Globus pallidus (tissue), 1 donor: ENCODE measurements at places on chromosomes 7 and 10.

GRCh38 chr10:11036424-11037011 is 18.8 kb downstream of the CELF2 start:
- DNase-seq = no peak

DNA sequence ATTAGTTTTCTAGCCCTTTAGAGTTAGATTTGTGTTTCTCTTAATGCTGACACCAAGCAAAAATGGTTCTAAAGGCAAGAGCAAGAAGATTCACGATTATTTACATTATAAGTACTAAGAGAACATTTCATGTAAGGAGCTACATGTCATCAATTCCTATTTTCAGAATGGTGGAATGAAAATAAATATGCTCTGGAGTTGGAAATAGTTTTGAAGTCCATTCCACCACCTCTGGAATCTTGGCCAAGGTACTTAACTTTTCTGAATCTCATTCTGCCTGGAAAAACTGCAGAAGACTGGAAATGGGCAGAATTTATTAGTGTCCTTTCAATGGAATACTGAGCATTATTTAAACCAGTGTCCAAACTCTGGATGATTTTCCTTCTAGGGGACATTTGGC is 125.1 kb upstream of the RAB11FIP2 start:
- no peak for DNase-seq

GRCh38 chr10:790821-791551 is 101.5 kb upstream of the DIP2C start:
- no peak for DNase-seq

DNA sequence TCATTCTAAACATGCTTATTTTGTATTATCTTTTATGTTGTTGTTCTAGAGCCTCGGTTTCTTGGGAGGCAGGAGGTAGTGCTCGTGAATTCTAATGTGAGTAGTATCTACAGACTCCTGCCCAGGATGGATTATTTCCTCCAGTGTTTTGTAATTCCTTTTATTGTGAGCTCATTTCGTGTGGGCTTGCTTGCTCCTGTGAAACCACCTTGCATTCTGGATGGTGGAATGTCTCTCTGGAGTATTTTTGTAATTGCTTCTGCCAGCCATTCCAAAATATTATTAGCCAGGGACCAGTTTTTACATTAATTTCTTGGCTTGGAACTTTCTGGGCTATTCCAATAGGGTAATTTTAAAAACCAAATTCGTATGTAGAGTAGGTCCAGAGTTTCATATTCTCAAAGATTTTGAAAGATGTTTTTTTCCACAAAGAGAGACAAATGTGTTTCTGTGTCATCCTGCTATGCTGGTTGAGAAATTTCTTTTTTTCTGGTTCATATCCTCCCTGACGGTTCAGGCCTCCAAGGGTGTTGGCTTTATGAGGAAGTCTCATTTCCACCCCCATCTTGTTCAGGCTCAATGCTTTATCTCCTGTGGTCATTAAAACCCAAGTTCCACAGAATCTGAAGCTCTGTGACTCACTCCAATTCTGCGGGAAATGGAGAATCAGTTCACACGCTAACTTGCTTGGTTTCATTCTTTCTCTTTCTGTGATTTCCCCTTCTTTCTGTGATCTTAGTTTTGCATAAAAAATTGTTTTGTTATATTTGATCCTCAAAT is 41.7 kb upstream of the CALD1 start:
- DNase-seq = no peak

- no peak for DNase-seq
Observed at GRCh38 chr10:125094806-125095205, 65.6 kb downstream of the CTBP2 start.

DNA sequence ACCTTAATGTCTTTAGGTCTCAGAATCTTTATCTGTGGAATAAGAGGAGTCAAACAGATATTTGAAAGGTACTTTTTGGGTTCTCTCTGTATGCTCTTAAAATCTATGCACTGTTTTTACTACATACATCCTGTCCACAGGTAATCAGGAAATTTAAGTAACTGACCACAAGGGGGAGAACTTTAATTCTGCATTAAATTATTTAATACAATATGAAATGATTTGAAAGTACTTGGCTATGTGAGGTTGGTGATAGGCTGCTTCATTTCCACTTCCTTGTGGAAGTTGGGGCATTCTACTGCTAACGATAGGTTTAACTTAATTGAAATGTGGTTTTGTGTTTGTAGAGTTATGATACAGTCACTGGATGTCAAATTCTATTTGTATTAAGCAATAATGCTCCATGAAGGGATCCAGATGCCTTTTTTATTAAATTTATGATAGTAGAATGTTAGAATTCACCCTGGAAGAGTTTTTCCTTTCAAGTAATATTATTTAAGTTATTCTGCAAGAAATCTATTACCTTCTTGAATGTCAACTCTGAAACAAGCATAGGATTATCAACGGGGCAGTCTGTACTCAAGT is 6.0 kb downstream of the TEX47 start:
- no peak for DNase-seq

- DNase-seq = no peak
Observed at GRCh38 chr7:22356010-22356691, 803 bp downstream of the RAPGEF5 start.

DNA sequence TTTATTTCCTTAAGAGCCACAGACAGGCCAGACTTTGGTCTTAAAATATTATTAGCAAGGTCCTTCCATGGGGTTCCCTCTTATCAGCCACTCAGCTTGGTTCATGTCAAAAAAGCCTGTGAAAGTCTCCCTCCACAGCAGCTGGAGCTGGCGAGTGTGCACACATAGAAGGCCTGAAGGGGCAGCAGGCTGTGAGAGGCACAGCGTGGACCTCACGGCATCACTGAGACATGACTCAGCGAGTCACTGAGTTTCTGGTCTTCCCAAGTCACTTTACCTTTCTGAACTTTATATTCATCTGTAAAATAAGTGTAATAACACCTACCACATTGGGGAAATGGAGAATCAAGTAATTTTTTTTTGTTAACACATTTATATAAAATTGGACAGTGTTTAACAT is 8.7 kb downstream of the TAF3 start:
- DNase-seq = no peak

DNA sequence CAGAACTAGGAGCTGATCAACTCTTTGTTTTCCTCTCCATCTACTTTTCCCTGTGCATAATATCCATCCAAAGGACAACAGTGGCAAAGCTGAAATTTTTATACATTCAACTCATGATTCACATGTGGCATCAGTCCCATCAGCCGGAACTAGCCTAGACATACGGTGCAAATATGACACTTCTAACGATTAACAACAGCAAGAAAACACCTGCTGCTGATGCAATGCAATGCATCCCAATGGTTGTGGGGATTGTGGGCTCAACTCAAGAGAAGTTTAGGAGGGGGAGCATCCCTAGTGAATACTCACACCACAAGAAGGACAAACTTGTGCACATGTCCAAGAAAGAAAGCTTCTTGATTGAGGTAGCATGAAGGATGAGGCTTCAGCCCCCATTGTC is 20.5 kb upstream of the STK17A start:
- DNase-seq = no peak

- DNase-seq = no peak
Observed at GRCh38 chr10:42932735-42933447, 144.0 kb upstream of the RET start.

- no peak for DNase-seq
Observed at GRCh38 chr7:155959894-155960293, 147.6 kb upstream of the SHH start.

DNA sequence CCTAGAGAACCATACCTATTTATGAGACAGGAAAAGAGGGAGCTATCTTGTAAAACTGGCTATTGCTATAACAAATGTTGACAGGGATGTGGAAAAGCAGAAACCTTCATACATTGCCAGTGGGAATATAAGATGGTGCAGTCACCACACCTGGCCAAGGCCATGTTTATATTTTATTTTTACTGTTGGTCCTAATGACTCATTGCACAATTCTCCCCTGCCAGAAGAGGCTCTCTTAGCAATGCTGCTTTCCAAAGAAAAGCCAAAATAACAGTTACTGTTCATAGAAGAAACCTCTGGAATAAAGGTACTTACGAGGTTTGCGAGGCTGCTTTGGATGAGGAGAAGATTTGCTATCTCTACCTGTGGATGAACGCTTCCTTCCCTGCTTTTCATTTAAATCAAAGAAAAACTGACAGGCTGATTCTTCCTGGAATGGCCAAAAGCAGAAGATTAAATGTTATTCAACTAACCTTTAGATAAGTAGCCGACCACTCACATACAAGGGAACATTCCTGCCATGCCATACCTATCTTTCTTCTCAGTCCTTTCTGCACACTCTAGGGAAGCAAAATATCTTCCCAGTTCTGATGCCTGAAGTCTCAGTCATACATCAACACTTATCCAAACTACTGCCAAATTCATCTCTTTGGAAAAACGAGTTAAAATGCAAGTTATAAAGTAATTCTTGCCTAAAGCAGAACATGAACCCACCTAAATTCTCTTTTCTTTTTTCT is 16.3 kb upstream of the CHUK start:
- DNase-seq = no peak

DNA sequence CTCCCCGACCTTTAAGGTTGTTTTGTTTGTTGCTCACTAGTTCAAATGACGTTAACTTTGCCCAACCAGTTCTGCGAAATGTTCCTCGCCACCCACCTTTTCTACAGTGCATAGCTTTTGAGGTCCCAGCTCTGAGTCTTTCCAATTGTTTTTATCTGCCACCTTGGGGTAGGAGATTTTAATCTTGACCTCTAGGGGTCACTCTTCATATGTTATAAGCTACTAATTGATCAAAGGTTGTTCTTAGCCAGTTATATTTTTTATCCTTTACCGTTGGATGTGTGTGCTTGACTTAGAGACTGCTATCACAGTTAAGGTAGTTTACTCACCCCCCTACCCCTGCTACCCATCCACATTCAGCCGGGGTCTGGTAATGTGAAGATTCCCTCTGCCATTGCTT is 372.4 kb downstream of the SUGCT start:
- DNase-seq = no peak

DNA sequence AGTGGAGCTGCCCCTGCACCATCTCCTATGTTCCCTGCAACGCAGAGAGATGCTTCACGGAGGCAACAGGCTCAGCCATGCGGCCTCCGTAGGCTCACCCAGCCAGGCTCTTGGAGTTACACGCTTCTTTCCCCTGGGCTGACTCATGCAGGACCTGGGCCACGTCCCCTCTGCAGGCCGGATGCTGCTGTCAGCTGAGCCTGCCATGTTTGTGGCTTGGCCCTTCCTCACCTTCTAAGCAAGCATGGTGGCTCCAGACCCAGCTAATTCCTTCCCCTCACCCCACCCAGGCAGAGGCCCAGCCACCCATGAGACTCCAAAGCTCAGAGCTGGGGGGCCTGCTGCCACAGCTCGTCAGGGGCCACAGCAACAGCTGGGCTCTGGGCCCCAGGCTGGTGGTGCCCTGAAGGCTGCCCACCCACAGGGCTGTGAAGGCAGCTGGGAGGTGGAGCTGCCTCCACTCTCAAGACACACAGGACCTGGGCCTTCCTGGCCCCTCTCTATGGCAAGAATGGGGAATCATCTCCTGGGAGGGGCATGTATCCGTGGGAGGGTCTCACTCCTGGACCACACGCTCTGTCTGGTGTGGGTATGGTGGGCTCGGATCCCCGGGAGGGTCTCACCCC is 219.6 kb downstream of the ELFN1 start:
- DNase-seq = no peak

DNA sequence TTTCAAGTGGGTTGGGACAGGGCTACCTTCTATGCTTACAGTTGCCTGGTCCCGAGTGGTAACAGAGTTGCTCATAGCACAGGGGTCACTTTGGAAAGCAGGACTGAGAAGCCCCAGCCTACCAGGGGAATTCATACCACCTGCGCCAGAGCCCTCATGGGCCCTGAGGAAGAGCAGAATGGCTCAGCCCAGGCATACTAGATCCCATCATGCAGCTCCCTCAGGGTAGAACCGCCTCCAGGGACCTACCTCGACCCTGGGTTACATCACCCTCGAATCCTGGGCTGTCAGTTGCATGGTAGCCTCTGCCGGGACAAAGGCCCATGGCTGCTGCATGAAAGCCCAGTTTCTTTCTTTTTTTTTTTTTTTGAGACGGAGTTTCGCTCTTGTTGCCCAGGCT is 2.9 kb downstream of the CUEDC2 start:
- no peak for DNase-seq

GRCh38 chr7:157521061-157521731 is 184.4 kb downstream of the DNAJB6 start:
- DNase-seq = no peak

DNA sequence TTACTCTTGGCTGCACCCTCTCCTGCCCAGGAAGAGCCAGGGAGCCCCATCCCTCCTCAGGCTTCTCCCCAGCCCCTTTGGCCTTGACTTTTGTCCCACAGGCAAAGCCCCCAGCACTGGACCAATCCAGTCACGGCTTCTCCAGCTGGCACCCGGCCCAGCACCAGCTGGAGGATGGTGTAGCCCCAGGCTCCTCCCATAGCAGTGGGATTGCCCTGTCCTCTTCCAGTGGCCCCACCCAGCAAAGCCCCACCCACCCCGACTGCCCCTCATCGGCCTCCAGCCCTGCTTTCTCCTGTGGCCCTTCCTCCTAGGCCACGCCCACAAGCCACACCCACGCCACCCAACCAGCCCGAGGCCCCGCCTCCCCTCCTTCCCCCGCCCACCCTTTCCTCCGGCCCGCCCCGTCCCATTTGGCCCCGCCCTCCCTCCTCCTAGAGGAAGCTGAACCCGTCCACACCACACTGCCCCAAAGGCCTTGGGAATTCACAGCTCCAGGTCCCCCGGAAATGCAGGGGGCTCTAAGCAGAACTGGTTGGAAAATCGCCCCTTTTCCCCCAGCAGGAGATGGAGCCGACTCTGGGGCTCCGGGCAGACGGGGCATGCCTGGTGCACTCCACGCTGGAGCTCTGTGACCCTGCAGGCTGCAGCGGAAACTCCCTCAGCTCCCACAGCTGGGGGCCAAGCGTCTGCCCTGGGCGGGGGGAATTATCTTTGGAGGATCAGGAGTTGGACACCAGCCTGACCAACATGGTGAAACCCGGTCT is 25.2 kb downstream of the GET4 start:
- peak; percentile 85 for DNase-seq

DNA sequence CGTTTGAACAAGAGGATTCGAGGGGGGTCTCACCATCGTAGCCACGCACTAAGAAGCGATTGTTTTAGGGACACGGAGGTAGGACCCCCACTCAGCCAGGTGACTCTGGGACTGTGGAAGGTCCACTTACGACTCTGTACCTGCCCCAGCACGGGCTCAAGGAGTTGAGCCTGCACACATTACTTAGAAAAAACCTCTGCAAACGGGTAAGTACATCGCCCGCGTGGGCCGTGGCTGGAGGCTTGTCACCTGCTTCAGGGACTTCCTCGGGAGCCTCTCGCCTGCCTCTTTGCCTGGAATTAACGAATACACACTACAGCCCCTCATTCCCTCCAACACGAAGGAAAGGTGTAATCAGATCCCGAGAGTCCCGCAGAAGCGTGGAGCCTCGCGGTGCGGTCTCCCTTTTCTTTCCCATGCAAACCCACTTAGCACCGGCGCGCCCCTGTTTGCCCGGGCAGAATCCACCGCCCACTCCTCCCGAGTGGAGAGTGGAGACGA is 826 bp downstream of the PODXL start:
- DNase-seq = no peak
